ENCODE measurements at places on chromosomes 4 and X. TPM values are rescaled to one million over a fixed set of nuclear protein-coding genes. Genes with fewer than 3 reads are reported as not detected.

ARAP2 gene
- total RNA-seq, result 34.1 TPM

PNPLA4 gene
- 21.6 TPM for total RNA-seq

FGG gene
- not detected for total RNA-seq

CDS1 gene
- 5.3 TPM for total RNA-seq

TMSB4X gene
- total RNA-seq, result 4,785 TPM

ZFP92 gene
- 0.69 TPM for total RNA-seq

PTPN13 gene
- total RNA-seq, result 92.4 TPM

TEX13B gene
- total RNA-seq, result not detected

FAM47C gene
- total RNA-seq, result not detected

TREX2 gene
- 0.21 TPM for total RNA-seq

PLP1 gene
- 68.2 TPM for total RNA-seq

DRD5 gene
- total RNA-seq, result 0.11 TPM

XG gene
- 0.58 TPM for total RNA-seq

AGTR2 gene
- total RNA-seq, result 34.6 TPM

RAB40AL gene
- total RNA-seq, result 0.79 TPM

SNCA gene
- total RNA-seq, result 24.4 TPM

BEND4 gene
- 2.1 TPM for total RNA-seq

CFAP47 gene
- 0.37 TPM for total RNA-seq

PNMA6A gene
- 1.7 TPM for total RNA-seq

CXorf49 gene
- not detected for total RNA-seq

FAM53A gene
- 0.63 TPM for total RNA-seq

NELFA gene
- total RNA-seq, result 17.4 TPM

BEND2 gene
- total RNA-seq, result not detected

RNF150 gene
- 41.3 TPM for total RNA-seq

PAGE5 gene
- not detected for total RNA-seq

NXF2B gene
- not detected for total RNA-seq

TLR3 gene
- 20.4 TPM for total RNA-seq

CT45A1 gene
- not detected for total RNA-seq

IQSEC2 gene
- 6.6 TPM for total RNA-seq

ESX1 gene
- total RNA-seq, result not detected

ODAPH gene
- not detected for total RNA-seq

PCDH7 gene
- total RNA-seq, result 121 TPM

MBNL3 gene
- total RNA-seq, result 44.1 TPM

TEX13A gene
- total RNA-seq, result not detected

CSN1S1 gene
- not detected for total RNA-seq

ERAS gene
- total RNA-seq, result not detected

RCHY1 gene
- total RNA-seq, result 52.4 TPM

BLOC1S4 gene
- total RNA-seq, result 5.6 TPM

GPAT3 gene
- total RNA-seq, result 13.8 TPM

EMD gene
- total RNA-seq, result 25.9 TPM

TMPRSS11A gene
- total RNA-seq, result not detected

ETDA gene
- total RNA-seq, result not detected

SPANXB1 gene
- not detected for total RNA-seq

SHROOM2 gene
- total RNA-seq, result 5.8 TPM
